Endodermal cell (in vitro differentiated cells): ENCODE measurements at places on chromosomes 12 and 14. TPM values are rescaled to one million over a fixed set of nuclear protein-coding genes. Genes with fewer than 3 reads are reported as not detected.

Gene CATSPERB
- total RNA-seq = 0.64 and 1.0 TPM in 2 replicates

Gene OVCH1
- total RNA-seq = 0.13 TPM in 1 of 3 replicates, not detected in the others

Gene MYBPC1
- not detected in 3 replicates for total RNA-seq

Gene CALCOCO1
- 45.7 and 47.0 TPM in 2 replicates for total RNA-seq

Gene HOXC11
- not detected in 3 replicates for total RNA-seq

Gene FRMD6
- total RNA-seq = 11.1 to 13.8 TPM (median 12.1 TPM) in 3 replicates

Gene CFAP73
- total RNA-seq = not detected in 2 replicates

Gene ACRBP
- total RNA-seq = 3.3 and 3.9 TPM in 2 replicates

Gene PRH2
- 1.2 TPM in 1 of 2 replicates, not detected in the other for total RNA-seq

Gene DLGAP5
- total RNA-seq = 64.3 to 112 TPM (median 112 TPM) in 3 replicates

Gene IGF1
- total RNA-seq = not detected in 3 replicates

Gene OTOGL
- 2.4 and 2.7 TPM in 2 replicates for total RNA-seq

Gene CMKLR1
- 0.08 TPM in 1 of 3 replicates, not detected in the others for total RNA-seq

Gene CYP27B1
- total RNA-seq = 2.3 to 4.1 TPM (median 2.4 TPM) in 3 replicates

Gene GPATCH2L
- total RNA-seq = 102 and 111 TPM in 2 replicates

Gene LDHB
- total RNA-seq = 1,694 and 1,839 TPM in 2 replicates

Gene SYCP3
- 0.09 TPM in 1 of 2 replicates, not detected in the other for total RNA-seq

Gene PPP1R1A
- total RNA-seq = 11.6 to 16.1 TPM (median 13.4 TPM) in 3 replicates

Gene KRT83
- total RNA-seq = not detected in 2 replicates

Gene KCNK10
- total RNA-seq = 0.24 and 0.54 TPM in 2 replicates

Gene ZDHHC22
- 0.38 to 0.77 TPM (median 0.57 TPM) in 3 replicates for total RNA-seq

Gene SRP54
- 58.3 and 58.9 TPM in 2 replicates for total RNA-seq

Gene NFE2
- total RNA-seq = 1.7 to 2.7 TPM (median 2.0 TPM) in 3 replicates

Gene CCDC85C
- total RNA-seq = 31.3 to 46.6 TPM (median 45.8 TPM) in 3 replicates

Gene RPGRIP1
- total RNA-seq = not detected in 3 replicates

Gene TMPRSS12
- not detected in 3 replicates for total RNA-seq

Gene STAC3
- 2.1 to 8.8 TPM (median 6.8 TPM) in 3 replicates for total RNA-seq

Gene LMO3
- total RNA-seq = 3.2 and 4.2 TPM in 2 replicates

Gene RNU4-1
- 4,837 and 7,036 TPM in 2 replicates for total RNA-seq

Gene PRPH
- total RNA-seq = 0.42 to 1.4 TPM in 2 of 3 replicates, not detected in the other

Gene MGP
- not detected in 2 replicates for total RNA-seq

Gene TMEM63C
- 1.0 and 1.6 TPM in 2 replicates for total RNA-seq

Gene LRR1
- 9.9 to 26.8 TPM (median 22.9 TPM) in 3 replicates for total RNA-seq

Gene CACNB3
- total RNA-seq = 57.5 to 72.9 TPM (median 59.9 TPM) in 3 replicates

Gene ERP29
- total RNA-seq = 178 and 183 TPM in 2 replicates

Gene ADCY4
- 0.49 TPM in 1 of 3 replicates, not detected in the others for total RNA-seq

Gene GALNT8
- total RNA-seq = 9.6 and 11.2 TPM in 2 replicates

Gene GRIP1
- 41.0 to 43.8 TPM (median 42.8 TPM) in 3 replicates for total RNA-seq

Gene CLEC2A
- total RNA-seq = not detected in 2 replicates

Gene AHNAK2
- 0.78 to 0.94 TPM (median 0.93 TPM) in 3 replicates for total RNA-seq

Gene C1R
- total RNA-seq = 3.9 and 4.1 TPM in 2 replicates

Gene PLEKHD1
- 0.07 to 0.11 TPM (median 0.08 TPM) in 3 replicates for total RNA-seq

Gene RNASE7
- not detected in 2 replicates for total RNA-seq

Gene KRT7
- total RNA-seq = 1.1 and 1.5 TPM in 2 replicates

Gene KLHL33
- total RNA-seq = 0.13 TPM in 1 of 3 replicates, not detected in the others

Gene PTCSC3
- not detected in 3 replicates for total RNA-seq

Gene SMIM41
- total RNA-seq = not detected in 3 replicates

Gene TAS2R8
- not detected in 2 replicates for total RNA-seq

Gene SALL2
- total RNA-seq = 120 and 131 TPM in 2 replicates

Gene EXOC3L4
- total RNA-seq = 2.1 and 3.6 TPM in 2 replicates

Gene TMEM119
- total RNA-seq = 0.11 TPM in 1 of 3 replicates, not detected in the others

Gene ENDOU
- total RNA-seq = not detected in 3 replicates
